ENCODE measurements at places on chromosomes 2 and 18.

GRCh38 chr2:239160226-239161143 is 240.3 kb downstream of the HDAC4 start:
- ATAC-seq = no peak

DNA sequence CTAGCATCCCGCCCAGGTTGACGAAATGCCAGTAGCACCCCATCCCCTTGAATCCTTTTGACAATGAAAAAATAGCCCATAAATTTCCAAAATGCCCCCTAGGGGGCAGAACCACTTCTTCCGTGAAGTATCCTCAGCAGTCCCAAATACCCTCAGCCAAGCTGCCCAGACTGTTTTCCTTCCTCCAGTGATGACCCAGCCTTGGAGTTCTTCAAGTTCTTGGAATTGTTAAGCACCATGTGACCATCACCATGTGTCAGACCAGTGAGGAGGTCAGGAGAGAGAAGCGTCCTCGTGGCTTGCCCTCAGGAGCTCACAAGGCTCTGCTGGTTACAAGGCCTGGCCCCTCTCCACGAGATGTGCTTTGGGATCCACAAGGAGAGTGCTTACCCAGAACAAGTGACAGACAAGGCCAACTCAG is 1.4 kb upstream of the SLC23A3 start:
- peak; percentile 27 for ATAC-seq

- no peak for ATAC-seq
Observed at GRCh38 chr2:240134956-240135520, 1.1 kb downstream of the COPS9 start.

GRCh38 chr2:9366026-9366425 is 57.3 kb downstream of the ITGB1BP1 start:
- ATAC-seq = no peak

DNA sequence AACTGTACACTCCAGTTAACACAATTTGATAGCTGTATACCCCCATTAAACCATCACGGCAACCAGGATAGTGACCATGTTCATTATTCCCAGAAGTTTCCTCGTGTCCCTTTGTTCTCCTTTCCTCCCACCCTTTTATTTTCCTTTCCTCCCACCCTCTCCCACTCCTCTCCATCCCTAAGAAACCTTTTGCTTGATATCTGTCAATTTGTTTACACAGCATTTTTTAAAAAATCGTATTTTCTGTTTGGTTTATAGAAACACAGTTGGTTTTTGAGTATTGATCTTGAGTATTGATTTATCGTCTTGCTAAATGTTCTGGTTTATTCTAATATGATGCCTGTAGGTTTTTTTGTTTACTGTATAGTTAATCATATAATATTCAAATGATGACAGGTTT is 119.4 kb downstream of the PHLPP1 start:
- ATAC-seq = no peak

- peak; percentile 74 for ATAC-seq
Observed at GRCh38 chr18:27605107-27605834, 420.2 kb upstream of the CHST9 start.
